ENCODE measurements at places on chromosomes 12 and 14.
A peak's percentile ranks its signal among the peaks of the same experiment; 100 is the strongest.

- DNase-seq: no peak
These were observed 18.5 kb upstream of the FKBP4 start for GRCh38 chr12:2776129-2776806.

- no peak for DNase-seq
These were observed 10.4 kb downstream of the SLC10A1 start for GRCh38 chr14:69786603-69787002.

DNA sequence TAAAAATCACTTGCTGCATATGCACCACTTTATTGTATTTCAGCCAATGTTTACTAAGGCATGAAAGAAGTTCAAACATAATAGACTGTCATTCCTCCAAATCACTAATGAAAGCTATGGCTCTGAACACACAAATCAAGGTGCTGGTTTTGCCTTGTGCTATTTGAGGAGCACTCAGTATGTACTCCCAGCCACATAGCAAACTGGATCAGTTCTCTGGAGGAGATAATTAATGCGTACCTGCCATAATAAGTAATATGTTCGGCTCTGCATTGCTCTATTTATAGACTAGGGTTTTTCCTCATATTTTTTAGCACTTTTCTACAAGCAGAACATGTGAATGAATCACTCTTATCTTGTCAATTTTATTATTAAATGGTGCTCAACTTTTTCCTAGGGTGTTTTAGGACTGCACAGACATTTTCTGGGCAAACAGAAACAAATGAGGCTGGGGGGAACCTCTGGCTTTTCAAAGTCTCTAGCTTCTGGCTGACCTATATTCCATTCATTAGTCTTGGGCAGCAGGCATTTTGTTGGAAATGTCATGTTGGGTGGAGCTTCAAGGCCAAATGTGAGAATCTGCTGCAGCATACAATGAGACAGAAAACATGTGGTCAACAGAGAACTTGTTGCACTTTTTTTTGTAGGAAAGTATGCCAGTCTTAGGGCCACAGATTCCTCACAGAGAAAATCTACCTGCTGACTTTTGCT lies 88.4 kb downstream of the GRIP1 start:
- no peak for DNase-seq

DNA sequence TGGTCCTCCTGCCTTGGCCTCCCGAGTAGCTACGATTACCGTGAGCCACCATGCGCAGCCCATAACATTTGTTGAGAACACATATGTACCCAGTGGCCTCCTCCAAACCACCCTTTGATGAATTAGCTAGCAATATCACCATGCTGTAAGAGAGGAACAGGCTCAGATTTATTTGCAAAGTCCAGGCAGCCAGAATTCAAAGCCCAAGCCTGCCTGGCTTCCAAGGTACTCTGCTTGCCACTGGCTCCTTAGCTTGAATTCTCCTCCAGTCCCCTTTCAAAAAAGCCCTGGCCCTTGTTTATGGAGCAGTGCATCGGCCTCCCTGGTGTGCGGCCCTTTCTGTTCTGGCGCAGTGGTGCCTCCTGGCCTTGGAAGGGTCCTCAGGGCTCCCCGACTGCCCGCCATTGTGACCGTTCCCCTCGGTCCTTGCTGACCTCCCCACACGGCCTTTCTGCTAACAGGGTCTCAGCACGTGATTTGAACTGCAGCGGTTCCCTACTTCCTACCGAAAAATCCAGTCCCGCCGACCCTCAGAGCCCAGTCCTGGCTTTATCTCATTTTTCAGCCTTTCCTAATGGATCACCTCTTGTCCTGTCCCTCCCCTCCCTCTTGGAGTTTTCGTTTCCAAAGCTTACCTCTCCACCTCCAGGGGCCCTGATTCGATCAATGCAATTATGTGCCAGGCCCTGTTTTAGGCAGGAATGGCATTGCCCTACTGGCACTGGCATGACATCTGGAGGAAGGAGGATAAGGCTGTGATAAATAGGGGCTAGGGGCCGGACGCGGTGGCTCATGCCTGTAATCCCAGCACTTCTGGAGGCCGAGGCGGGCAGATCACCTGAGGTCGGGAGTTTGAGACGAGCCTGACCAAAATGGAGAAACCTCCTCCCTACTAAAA lies 22.0 kb downstream of the SLC25A29 start:
- DNase-seq: no peak

GRCh38 chr12:71870416-71870815 lies 30.9 kb downstream of the TBC1D15 start:
- no peak for DNase-seq

- peak; percentile 35 for DNase-seq
These were observed 2.3 kb upstream of the NOP2 start for GRCh38 chr12:6570264-6570887.

GRCh38 chr14:43914041-43914693 lies 592.9 kb downstream of the FSCB start:
- DNase-seq: no peak

GRCh38 chr12:94240171-94240570 lies 91.8 kb downstream of the PLXNC1 start:
- no peak for DNase-seq

DNA sequence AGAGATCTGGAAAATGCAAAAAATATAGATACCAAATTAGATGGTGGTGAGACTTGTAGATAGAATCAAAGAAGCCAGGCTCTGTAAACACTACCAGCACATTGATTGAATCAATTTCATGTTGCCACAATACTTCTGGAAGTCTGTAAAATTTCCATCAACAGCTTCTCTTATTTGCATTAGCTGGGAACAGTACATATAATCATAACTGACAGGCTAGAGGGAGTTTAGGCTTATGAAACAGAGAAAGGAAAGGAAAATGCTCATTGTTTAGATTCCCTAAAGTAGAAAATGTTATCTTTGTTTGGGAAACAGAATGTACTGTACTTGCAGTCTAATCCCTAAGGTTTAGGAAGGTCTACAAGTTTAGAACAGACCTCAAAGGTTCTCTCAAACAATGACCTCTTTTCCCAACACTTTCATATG lies 335.2 kb downstream of the CEP128 start:
- DNase-seq: no peak

DNA sequence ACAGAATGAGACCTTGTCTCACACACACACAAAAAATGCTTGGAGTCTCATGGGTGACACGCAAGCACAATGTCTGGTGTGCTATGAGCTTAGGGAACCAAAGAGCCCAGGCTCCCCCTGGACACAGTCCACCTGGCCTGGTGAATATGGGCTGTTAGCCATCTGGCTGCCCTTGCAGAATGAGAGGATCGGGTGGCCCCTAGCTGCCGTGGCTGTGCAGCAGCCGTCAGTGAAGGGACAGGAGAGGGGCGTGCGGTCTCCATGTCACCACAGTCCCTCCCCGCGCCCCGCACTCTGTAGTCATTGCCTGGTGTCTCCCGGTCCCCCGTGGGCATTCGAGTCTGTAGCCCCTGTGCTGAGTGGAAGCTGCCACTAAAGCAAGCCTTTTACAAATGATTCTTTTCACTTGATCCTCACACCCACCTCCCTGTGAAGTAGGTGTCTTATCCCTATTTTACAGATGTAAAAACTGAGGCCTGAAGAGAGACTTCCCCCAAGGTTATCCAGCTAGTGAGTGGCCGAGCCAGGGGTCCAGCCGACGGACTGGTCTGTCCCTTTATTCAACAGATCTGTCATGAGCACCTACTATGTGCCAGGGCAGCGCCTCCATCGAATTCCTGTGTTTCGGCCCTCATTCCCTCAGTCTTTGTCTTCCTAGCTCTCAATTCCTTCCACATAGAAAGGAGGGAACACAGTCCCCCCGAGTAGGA lies 18.8 kb downstream of the MVK start:
- no peak for DNase-seq

GRCh38 chr14:73502017-73502619 lies 11.4 kb downstream of the RIOX1 start:
- DNase-seq: no peak

DNA sequence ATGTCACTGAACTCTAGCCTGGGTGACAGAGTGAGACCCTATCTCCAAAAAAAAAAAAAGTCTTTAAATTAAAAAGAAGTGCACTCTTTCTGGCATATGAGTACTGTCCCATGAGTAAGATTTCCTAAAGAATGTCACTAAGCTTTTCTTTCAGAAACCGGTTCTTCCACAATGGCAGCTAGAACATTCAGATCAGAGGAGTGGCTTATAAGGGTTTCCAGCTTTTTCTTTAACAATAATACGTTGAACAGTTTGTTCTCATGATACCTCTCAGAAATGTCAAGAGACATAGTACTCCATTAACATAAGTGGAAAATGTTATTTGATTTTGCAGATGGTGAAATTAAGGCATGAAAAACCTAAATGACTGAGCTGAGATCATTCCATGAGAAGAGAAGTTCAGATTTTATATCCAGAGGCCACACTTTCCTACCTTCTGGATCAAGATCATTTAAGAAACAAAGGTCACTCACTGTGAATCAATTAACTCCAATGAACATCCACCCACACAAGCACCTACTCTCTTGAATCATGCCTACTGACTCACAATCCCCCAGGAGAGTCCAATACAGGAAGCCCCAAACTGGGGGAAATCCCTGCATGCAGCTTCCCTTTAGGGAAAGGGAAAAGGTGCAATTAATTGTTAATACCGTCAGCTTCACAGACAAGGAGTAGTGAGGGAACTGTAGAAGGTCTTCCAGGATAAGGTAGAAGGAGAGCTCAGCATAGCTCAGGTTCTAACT lies 86.9 kb downstream of the SPTSSA start:
- DNase-seq: no peak

GRCh38 chr14:71698027-71698426 lies 234.2 kb upstream of the RGS6 start:
- DNase-seq: no peak

DNA sequence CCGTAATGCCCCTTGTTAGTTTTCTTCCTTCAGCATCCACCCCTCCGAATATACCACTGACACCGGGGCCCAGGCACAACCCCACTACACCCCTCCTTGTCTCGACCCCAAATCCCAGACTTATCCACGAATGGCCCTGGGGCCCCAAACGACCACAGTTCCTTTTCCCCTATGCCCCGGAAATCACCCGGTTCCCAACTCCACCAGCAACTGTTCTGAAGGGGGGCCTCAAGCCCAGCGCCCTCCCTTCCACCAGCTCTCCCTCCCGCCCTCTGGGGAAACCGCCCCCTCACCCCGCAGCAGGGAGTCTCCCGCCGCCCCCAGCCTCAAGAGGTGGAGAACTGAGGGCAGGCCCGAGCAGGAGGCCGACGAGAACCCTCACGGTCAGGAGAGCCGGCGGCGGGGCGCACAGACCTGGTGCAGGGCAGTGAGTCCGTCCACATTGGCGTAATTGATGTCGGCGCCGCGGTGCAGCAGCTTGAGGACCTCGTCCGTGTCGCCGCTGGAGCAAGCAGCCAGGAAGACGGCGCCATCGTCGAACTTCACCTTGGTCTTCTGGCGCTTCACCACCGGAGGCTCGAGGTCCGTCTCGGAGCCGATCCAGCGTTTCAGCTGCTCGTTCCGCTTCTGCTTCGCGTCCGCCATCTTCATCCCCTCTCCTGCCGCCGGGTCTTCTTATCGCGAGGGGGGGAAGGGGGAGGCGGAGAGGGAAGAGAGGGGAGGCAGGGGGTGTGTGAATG lies 446 bp downstream of the PPP1R12A start:
- DNase-seq: no peak

DNA sequence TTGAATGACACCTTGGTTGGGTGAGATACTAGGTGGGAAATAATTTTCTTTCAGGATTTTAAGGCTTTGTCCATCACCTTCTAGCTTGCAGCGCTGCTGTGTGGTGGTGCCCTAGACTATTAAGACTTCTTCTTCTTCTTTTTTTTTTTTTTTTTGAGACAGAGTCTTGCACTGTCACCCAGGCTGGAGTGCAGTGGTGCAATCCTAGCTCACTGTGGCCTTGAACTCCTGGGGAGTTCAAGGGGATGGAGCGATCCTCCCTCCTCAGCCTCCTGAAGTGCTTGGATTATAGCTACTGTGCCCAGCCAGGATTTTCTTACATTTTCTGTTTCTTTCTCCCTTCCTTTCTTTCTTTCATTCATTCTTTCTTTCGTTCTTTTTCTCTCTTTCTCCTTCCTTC lies 10.3 kb upstream of the MTA1 start:
- no peak for DNase-seq

DNA sequence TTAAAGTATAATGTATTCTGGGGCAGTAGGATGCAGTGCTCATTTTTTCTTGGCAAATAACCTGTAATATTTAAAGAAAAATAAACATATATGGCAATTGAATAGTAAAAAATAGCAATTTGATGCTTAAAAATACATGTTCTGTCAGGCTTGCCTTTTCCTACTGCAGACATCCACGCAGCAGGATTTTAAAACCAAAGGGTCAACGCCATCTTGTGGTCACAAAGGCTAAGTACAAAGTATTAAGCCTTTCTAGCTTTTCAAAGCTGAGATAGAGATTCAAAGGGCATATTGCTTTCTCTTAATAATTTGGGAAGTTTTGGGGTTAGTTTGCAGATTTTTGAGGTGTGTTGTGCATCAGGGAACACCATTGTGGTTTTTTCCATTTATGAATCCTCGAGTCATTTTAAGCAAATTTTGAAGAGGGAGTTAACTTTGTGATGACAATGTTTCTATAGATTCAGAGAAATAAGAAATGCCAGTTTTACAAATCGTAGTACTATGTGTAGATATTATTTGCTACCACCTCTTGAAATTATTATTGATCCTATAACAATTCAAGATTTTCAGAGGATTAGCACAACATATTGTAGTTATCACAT lies 4.7 kb upstream of the CCER1 start:
- DNase-seq: peak; percentile 23

All from hematopoietic multipotent progenitor cell treated with erythropoietin and hydrocortisone succinate and interleukin-3 and kit ligand, for 15 days (in vitro differentiated cells).